ENCODE measurements at places on chromosomes 4 and X.

DNA sequence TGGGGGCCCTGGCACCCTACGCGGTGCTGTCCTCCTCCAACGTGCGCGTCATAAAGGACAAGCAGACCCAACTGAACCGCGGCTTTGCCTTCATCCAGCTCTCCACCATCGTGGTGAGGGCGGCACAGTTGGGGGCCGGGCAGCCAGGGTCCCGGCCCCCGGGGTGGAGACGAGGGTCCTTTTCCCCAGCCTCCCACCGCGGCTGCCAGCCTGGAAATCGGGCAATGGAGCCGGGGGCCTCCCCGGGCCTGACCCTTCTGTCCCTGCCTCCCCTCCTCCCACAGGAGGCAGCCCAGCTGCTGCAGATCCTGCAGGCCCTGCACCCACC, 13.7 kb upstream of the UBA1 start:
- DNase-seq = no peak

DNA sequence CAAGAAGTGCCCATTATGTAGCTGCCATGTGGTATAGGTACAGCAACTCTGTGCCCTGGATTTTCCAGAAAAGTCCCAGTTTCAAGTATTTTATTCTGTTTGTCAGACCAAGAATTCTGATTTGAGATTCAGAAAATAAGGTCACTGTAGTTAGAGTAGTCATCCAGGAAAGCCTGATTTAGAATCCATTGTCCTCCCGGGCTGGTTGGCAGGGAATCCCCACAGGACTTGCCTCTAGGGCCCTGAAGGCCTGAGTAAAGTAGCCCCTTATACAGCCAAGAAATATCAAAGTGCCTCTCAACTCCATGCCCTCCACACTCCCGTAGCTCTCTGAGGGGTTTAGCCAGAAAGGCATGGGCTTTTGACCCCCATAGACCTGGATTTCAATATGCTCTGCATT, 36.3 kb downstream of the RTL5 start:
- no peak for DNase-seq

- DNase-seq = no peak
These were observed 49.5 kb downstream of the USP53 start for GRCh38 chr4:119261986-119262385.

GRCh38 chrX:129606918-129607317, 47.8 kb downstream of the APLN start:
- DNase-seq = no peak

- DNase-seq = no peak
These were observed 32.8 kb upstream of the MAML3 start for GRCh38 chr4:140186651-140187315.

DNA sequence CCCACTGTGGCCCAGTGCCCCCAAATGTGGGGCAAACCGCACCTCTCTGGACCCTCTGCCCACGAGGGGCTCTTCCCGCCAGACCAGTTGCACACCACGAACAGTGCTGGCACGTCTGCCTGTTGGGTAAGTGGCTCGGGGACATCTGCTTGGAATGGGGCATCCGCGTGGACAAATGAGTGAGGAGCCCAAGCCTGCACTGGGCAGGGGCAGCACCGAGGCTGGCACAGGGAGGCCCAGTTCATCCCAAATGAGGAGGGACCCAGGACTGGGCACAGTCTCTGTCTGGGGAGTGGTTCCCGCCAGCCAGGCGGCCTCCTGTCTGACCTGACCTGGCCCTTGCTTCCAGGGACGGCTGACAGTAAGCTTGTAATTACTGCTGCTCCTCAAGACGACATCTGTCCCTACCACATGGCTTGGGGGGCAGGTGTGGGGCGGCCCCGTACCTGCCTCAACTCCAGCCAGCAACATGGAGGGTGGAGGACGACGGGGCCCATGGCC, 3.2 kb downstream of the SPON2 start:
- no peak for DNase-seq

DNA sequence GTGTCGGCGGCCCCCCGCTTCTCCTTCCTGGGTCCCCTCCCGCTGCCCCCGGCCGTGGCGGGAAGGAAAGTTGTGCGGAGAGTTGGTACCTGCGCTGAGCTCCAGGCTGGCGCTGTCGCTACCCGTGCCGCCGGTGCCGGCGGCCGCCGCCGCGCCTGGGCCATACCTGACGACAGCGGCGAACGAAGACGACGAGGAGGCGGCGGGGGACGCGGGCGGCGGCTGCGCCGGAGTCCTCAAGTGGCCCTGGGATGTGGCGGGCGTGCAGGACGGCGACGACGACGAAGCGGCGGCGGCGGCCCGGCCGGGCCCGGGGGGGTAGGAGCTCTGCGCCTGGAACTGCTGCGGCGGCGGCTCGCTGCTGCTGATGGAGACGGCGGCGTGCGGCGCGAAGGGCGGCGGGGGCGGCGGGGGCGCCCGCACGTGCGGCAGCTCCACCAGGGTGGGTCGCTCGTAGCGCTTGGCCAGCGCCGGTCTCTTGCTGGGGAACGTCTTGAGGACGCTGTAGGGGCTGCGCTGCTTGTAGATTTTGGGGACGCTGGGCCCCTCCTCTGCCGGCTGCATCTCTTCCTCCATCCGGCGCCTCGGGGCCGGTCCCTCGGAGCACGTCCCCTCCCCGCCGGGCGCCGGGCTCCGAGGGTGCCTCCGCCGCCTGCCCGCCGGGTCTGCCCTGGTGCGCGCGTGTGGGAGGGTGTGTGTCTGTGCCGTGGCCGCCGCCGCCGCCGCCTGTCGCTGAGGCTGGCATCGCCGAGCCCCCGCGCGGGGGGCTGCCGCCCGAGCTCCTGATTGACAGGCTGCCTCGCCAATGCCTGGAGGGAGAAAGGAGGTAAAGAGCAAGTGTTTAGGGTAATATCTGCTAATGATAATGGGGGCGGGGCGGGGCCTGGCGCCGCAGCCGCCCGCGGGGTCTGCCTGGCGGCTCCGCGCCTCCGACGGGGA, 618 bp downstream of the BEND4 start:
- DNase-seq = peak; percentile 6

- DNase-seq = peak; percentile 5
These were observed 275.1 kb downstream of the GPM6A start for GRCh38 chr4:175536852-175537453.

GRCh38 chr4:20151436-20151835, 100.3 kb upstream of the SLIT2 start:
- DNase-seq = no peak

DNA sequence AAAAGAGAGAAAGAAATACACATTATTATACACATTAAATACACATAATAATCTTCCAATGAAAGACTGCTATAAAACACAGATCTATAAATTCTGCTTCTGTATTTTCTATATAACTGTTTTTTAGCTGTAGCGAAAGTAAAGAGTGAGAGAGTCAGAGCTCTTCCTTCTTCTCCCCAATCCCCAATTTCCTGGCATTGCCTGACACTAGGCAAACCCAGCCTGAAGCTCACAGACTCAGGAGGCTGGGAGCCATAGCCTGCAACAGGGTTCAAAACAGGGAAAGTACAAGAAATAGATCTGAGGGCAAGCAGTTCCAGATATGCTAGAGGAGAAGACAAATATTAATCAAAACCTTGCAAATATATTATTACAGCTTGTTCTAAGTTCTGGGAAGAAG, 201.6 kb downstream of the HNRNPD start:
- no peak for DNase-seq

- no peak for DNase-seq
These were observed 152.5 kb upstream of the PJA1 start for GRCh38 chrX:69317721-69318120.

GRCh38 chrX:118459494-118459893, 36.1 kb upstream of the DOCK11 start:
- DNase-seq = peak; percentile 6

DNA sequence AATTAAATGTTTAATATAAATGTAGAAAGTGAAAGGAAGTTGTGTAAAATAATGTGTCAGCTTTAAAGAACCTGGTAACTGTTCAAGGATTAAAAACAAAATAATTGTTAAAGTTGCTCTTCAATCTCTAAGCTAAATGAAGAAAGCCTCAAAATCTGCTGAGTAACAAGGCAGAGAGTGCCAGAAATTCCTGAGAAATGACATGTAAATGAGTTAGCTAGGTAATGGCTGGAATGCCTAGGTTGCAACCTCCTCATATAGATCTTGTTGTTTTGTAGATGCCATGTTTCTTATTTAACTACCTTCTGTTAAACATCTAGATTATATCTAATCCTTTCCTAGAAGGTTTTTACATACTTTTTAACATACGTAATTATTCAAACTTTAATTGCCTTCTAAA, 763.6 kb upstream of the AGA start:
- no peak for DNase-seq

DNA sequence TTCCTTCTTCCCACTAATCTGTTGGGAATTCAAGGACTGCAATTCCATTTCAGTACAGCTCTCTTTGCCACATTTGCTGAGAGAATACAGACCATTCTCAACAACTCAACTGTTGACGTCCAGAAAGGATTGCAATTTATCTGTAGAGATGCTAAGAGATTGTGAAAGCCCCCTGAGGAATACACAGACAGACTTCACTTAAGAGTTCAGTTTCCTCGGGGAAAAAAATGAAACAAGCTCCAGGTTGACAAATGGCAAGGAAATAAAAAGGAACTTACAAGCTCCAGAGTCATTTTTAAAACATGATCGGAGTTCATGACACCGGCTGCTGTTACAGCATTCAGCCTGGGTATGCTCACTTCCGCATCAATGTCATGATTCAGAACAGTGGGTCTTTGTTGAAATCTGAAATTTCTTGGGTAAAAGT, 13.8 kb downstream of the TLR10 start:
- DNase-seq = no peak

DNA sequence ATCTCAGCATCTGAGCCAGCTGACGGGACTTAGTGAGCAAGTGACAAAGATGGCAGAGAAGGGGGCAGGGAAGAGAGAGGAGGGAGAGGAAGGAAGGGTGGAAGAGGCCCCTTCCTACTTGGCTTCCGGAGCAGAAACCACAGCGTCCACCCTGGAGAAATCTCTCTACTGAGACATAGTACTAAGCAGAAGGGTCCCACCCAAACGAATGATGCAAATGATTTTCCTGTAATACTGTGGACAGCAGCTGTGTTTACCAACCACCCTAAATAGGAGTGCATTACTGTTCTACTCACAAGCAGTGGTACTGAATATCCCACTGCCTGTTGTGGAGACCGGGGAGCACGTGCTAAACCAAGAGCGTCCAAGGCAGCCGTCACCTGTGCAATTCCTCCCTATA, 29.4 kb downstream of the DTHD1 start:
- DNase-seq = no peak

DNA sequence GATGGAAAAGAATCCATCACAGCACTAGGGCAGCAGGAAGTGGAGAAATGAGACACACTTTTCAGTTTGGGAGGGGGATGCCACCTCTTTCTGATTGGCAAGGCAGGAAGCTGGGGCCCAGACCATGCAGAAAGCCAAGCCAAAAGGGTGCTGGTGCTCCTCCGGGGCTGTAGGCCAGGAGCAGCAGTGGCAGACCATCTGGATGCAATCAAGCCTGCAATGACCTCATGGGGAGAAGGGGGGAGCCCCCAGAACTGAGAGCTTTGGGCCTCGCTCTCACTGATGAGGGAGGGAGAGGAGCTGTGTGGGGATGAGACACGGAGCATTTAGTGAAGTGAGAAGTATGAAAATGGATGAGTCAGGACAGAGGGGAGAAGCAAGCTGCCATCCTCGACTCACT, 141.3 kb upstream of the NALF2 start:
- no peak for DNase-seq

GRCh38 chr4:138320030-138320429, 77.9 kb upstream of the SLC7A11 start:
- no peak for DNase-seq

GRCh38 chr4:8559011-8559410, 21.2 kb upstream of the GPR78 start:
- no peak for DNase-seq

DNA sequence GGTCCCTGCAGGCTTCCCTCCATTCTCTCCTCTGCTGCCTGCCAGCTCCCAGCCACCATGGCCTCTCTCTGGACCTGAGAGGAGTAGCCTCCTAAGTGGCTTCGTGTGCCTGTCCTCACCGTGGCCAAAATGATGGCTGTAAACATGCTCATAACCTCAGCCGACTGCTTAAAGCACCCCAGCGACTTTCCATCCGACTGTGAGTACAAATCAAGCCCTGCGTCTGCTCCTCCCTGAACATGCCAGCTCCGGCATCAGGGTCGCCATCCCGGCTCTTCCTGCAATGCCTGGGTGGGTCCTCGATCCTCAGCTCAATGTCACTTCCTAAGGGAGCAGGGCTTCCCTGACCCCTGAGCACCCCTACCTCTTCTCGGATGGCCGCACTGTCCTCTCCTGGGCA, 3.3 kb upstream of the SORCS2 start:
- DNase-seq = no peak

DNA sequence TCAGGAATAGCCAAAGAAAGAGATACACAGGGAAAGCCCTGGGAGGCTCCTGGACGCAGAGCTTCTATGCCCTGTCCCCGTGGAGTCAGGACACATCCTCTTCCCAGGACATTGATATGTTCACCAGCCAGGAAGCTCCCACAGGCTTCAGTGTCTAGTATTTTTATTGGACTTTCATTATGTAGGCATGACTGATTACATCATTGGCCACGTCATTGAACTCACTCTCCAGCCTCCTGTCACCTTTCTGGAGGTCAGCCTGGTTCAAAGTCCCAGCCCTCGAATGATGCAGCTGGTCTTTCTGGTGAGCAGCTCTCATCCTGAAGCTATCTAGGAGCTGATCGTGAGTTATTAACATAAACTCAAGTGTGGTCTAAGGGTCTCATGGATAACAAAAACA, 104.1 kb downstream of the CPEB2 start:
- DNase-seq = no peak

DNA sequence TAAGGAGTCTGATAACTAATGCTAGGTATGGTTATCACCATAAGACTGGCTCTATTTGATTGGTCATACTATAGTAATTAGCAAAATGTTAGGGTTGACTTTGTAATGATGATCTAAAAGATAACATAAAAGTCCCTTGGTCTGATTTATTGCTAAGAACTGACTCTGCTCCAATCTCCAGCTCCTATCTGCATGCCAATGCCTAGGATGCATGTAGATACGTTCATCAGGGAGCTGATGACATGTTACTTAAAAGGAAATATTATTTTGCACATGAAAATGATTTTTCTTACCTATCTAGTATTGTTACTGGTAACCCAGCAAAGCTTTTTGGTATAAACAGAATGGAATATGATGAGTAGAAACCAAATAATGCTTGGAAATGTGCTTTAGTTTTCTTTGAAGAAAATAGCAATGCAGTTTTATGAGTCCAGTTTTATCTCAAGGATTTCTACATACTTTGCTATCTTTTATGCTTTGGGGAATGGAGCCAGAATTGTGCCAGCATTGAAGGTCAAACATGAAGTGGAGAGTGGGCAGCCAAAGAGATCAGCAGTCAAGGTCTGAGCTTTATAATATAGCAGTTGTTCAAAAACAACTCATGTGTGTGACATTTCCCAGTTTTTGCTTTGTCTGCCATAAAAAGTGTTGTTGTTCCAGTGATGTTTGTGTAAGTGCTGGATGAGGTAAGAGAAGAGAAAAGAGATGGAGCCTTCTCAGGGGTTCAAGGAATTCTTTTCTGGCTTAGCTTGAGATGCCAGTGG, 121.0 kb downstream of the ARHGAP24 start:
- DNase-seq = no peak
